ENCODE measurements at places on chromosomes 6 and 20. TPM values are rescaled to one million over a fixed set of nuclear protein-coding genes. Genes with fewer than 3 reads are reported as not detected.

- H3K36me3 ChIP-seq = no peaks in the 10 kb centered on the region
- H3K27ac ChIP-seq = no peak overlapping the region
- H3K4me3 ChIP-seq = no peak overlapping the region
- no peak for DNase-seq
- H3K4me1 ChIP-seq = no peaks in the 10 kb centered on the region
- H3K27me3 ChIP-seq = no peaks in the 10 kb centered on the region
Measured at GRCh38 chr6:122140031-122140430, 259.4 kb upstream of the HSF2 start.

DNA sequence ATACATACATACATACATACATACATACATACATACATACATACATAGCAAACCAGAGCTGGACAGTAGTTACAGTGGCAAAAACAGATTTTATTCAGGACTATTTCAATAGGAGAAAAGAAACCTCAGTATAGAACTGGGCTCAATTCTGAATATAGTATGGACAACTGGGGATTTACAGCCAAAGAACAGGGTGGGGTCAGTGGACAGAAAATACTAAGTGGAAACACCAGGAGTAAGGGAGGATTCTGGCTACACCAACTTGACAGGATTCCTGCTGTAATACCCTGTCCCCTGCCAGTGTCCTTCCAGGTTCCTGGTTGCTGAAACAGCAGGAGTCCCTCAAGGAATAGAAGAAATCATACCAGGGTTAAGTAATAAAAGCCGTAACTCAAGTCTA is 293.1 kb downstream of the SLC35F1 start:
- no peak for DNase-seq
- no peaks in the 10 kb centered on the region for H3K4me1 ChIP-seq
- no peak overlapping the region for H3K4me3 ChIP-seq
- H3K36me3 ChIP-seq = no peaks in the 10 kb centered on the region
- no peaks in the 10 kb centered on the region for H3K27me3 ChIP-seq

- H3K27ac ChIP-seq = no peak overlapping the region
- no peaks in the 10 kb centered on the region for H3K4me1 ChIP-seq
- DNase-seq = no peak
- peaks cover 2% of the 10 kb centered on the region for H3K27me3 ChIP-seq
- H3K36me3 ChIP-seq = no peaks in the 10 kb centered on the region
Measured at GRCh38 chr20:33325350-33325749, 42.3 kb downstream of the BPIFB1 start.

PROKR2 gene
- not detected for total RNA-seq

COL12A1 gene
- total RNA-seq = 5.9 TPM

- no peak for DNase-seq
- no peak overlapping the region for H3K4me3 ChIP-seq
- no peak overlapping the region for H3K27ac ChIP-seq
- no peaks in the 10 kb centered on the region for H3K4me1 ChIP-seq
Measured at GRCh38 chr20:48278961-48279481, 493.7 kb upstream of the SULF2 start.

DNA sequence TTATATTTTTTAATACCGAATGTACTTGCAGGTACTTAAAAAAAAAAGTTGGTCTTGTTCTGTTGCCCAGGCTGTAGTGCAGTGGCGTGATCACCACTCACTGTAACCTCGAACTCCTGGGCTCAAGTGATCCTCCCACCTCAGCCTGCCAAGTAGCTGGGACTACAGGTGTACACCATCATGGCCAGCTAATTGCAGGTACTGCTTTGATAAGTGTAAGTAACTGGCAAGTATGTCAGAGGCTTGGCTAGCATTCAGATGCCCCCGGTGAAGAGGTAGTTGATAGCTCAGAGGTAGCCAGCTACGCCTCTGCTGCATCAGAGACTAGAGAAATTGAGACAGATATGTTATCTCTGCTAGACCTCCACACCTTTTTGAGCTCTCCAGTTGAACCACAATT is 40.5 kb downstream of the BTBD9 start:
- no peak overlapping the region for H3K27ac ChIP-seq
- H3K27me3 ChIP-seq = no peaks in the 10 kb centered on the region
- no peak for DNase-seq
- peaks cover 10% of the 10 kb centered on the region for H3K4me1 ChIP-seq
- H3K36me3 ChIP-seq = no peaks in the 10 kb centered on the region

GRCh38 chr20:64116541-64117431 is 9.4 kb upstream of the NPBWR2 start:
- H3K36me3 ChIP-seq = no peaks in the 10 kb centered on the region
- H3K4me1 ChIP-seq = no peaks in the 10 kb centered on the region
- no peak overlapping the region for H3K27ac ChIP-seq
- peak; percentile 36 for DNase-seq
- no peaks in the 10 kb centered on the region for H3K27me3 ChIP-seq

GRCh38 chr6:97052152-97052787 is 127.7 kb downstream of the KLHL32 start:
- no peak overlapping the region for H3K27ac ChIP-seq
- no peaks in the 10 kb centered on the region for H3K4me1 ChIP-seq
- no peaks in the 10 kb centered on the region for H3K27me3 ChIP-seq
- no peak for DNase-seq
- no peaks in the 10 kb centered on the region for H3K36me3 ChIP-seq
- no peak overlapping the region for H3K4me3 ChIP-seq

TXLNB gene
- 170 TPM for total RNA-seq

APOM gene
- 3.0 TPM for total RNA-seq

GRCh38 chr6:17334265-17334664 is 53.1 kb downstream of the RBM24 start:
- H3K36me3 ChIP-seq = no peaks in the 10 kb centered on the region
- no peaks in the 10 kb centered on the region for H3K27me3 ChIP-seq
- H3K4me1 ChIP-seq = no peaks in the 10 kb centered on the region
- no peak overlapping the region for H3K27ac ChIP-seq
- H3K4me3 ChIP-seq = no peak overlapping the region

DNA sequence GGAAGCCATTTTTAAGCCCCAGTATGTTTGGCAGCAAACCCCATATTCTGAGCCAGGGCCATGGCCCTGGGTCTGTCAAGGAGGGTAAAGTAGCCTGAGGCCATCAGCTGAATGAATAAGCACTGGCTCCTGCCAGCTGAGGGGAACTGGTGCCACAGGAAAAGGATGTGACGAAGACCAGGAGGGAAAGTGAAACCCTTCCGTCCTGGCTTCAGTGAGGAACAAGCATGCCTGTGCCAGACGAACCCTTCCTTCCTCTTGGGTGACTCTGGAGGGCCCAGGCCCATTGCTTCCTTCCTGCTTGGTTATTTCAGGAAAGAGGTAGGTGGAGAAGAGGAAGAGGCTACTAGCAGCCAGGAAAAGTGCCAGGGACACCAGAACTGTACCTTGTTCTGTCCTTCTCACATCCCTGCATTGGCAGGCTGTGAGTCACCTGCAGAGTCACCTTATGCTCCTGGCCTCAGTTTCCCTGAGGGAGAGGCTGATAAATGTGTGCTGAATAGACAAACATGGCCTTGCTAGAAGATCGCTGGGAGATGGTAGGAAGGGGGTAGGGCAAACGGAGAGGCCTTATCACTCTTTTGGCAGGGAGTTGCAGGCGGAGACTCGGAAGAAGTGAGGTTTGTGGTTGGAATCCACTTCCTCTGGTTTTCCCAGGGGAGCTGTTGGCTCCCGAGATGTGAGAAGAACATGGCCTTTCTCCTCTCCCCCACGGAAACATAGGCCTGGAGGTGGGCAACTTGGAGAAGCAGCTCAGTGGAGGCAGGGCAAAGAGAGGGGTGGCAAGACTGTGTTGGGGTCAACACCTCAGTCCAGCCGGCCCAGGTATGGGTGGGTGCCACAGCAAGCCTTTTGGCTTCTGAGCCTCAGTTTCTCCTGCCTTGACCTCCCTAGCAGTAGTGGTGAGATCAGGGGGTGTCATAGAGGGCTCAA is 37.4 kb downstream of the COX4I2 start:
- peaks cover 73% of the 10 kb centered on the region for H3K4me1 ChIP-seq
- no peaks in the 10 kb centered on the region for H3K27me3 ChIP-seq

DNA sequence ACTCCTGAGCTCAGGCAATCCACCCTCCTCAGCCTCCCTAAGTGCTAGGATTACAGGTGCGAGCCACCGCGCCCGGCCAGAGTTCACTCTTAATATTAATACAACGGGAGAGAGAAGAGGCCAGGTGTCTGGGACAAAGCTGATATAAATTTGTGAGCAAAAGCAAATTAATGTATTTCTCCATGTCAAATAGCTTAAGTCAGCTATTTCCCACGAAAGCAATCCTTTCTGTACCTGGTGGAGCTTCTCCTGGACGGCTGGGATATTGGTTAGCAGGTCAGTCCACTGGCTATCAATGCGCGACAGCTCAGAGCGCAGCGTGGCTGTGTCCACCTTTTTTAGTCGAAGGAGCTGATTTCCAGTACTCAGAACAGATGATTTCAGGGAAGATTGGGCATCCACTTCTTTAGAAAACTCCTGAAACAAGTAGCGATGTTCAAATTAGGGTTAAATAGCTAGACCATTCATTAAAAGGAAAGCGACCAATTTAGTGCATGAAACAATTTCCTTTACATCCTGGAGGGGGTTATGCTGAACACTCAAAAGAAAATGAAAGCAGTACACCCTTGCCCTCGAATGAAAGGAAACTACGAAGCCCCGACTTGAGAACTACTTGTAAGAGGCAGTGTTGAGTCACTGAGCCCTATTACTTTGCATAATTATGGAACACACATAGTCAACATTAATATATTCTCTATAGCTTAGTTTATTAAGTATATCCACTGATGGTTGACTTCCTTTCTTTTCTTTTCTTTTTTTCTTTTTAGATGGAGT is 403.4 kb downstream of the SYNE1 start:
- H3K4me1 ChIP-seq = no peaks in the 10 kb centered on the region
- H3K36me3 ChIP-seq = peaks cover 91% of the 10 kb centered on the region
- no peaks in the 10 kb centered on the region for H3K27me3 ChIP-seq
- DNase-seq = no peak
- no peak overlapping the region for H3K4me3 ChIP-seq
